Foreskin keratinocyte (primary cell): ENCODE measurements at places on chromosomes 6 and 20.

GRCh38 chr20:9417665-9418064, 96.7 kb upstream of the LAMP5 start:
- DNase-seq, result peak; percentile 61

DNA sequence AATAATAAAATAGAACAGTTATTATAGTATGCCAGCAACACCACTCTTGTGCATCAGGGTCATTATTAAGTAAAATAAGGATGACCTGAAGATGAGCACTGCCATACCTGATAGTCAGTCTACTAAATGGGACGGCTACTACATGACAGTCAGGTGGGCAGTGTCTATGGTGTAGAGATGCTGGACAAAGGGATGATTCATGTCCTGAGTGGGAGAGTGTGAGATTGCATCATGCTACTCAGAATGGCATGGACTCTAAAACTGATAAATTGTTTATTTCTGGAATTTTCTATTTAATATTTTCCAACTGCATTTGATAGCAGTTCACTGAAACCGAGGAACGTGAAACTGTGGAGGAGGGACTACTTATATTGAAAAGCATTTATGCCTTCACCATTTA, 38.8 kb downstream of the SNX9 start:
- DNase-seq, result no peak

GRCh38 chr20:2952766-2953165, 79.5 kb downstream of the PTPRA start:
- DNase-seq, result no peak

- DNase-seq, result no peak
These were observed 44.2 kb upstream of the CITED2 start for GRCh38 chr6:139418481-139419132.

- DNase-seq, result no peak
These were observed 456.8 kb upstream of the GJE1 start for GRCh38 chr6:141675957-141676356.

DNA sequence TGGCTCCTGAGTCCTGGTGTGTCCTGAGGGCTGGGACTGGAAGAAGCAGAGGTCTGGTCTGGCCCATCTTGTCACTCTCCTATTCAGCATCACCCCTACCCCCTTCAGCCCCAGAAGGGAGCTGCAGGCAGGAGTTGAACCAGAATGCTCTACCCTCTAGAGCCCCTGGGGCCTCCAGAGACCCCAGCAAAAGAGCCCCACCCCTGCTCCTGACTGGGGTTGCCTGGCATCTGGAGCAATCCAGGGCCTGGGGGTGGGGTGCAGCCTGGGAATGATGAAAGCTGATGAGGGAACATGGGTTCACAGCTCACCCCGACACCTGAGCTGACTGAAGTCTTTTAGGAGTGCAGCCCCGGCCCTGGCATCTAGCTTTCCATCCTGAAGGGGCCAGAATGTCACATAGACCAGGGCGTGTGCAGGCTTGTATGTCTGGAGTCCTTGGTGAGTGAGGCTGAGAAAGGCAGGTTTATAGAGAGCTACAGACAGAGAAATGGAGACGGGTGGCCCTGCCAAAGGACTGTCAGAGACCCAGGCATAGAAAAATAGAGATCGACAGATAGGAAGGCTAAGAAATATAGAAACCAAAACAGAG, 12.2 kb downstream of the FGD2 start:
- no peak for DNase-seq

DNA sequence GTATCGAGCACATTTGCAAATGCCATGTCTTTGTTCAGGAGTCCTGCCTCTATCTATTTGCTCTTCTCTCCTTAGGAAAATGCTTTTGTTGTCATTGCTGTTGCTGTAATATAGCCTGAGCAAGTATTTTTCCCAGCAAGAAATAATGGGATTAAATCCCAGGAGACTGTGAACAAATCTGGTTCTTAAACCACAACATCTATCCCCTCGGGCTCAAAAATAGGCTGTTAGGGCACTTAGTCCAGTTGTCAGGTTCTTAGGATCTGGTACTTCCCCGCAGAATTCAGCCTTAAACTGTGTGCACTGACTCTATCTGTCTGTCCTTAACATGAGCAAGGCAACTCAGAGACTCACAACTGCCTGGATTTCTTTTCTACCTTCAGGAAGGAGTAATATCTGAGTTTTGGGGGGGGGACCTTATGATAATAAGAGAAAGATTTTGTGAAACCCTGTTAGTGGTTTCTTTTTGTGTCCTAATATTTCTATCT, 437.5 kb downstream of the HTR1B start:
- DNase-seq, result no peak

GRCh38 chr6:51913265-51913664, 174.1 kb downstream of the PKHD1 start:
- no peak for DNase-seq

GRCh38 chr6:87815449-87815848, 113.4 kb upstream of the AKIRIN2 start:
- DNase-seq, result no peak

DNA sequence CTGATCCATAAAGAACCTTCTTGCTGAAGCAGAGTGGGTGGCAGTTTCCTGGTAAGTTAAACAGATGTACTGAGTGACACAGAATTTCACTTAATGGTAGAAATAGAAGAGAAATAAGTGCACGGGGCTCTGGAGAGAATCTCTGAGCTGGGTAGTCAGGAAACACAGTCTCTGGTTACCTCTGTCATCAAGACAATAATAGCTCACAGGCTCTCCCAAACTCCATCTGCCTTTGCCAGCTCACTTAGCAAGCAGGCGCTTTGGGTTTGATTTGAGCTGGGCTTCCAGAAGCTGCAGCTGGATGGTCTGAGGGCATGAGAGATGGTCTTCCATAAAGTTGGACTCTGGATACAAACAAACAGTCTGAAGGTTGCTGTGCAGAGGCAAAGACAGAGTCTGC, 39.6 kb upstream of the PRSS35 start:
- no peak for DNase-seq

- no peak for DNase-seq
These were observed 1.8 kb downstream of the SNPH start for GRCh38 chr20:1267809-1268374.

DNA sequence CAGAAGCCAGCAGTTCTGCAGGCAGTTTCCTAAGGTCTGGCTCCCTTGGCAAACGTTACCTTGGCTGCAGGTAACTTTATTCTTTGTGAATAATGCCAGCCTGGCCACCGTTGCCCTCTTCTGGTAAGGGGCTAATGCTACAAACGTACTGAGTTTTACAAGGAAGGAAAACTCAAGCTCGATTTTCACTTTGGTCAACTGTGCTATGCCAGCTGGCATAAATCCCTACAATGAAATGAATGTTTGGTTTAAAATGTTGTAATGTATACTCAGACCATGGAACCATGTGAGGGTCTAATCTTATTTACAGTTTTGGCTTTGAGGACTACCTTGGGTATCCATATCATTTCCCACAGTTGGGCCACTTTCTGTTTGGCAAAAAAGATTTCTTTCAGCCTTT, 101.4 kb downstream of the SLX4IP start:
- DNase-seq, result no peak

DNA sequence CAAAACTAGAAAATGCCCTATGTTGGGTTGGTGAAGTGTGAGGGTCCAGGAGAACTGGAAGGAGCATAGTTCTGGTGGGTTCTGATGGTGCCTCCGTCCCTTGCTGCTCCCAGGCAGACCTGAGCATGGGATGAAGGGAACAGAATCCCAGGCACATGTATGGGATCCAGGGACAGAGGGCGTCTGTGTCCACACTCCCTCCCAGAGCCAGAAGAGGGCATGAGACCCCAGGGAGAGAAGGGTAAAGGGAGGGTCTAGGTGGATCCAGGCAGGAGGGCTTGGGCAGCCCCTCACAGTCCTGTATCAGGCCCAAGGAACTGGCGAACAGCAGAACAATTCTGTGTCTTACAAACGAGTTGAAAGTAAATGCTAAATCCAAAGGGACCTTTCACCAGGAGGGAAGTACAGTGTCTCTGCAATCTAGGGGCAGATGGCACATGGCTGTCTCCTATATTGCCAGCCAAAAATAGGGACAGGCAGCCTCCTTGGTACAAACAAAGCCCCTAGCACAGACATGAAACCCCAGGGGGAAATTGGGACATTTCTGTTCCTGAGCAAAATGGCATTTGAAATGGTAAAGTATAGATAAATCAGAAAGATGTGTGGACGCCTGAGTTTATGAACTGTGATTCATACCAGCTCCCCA, 2.5 kb upstream of the BPIFA1 start:
- DNase-seq, result no peak

GRCh38 chr6:134351615-134352474, 33.9 kb upstream of the SGK1 start:
- DNase-seq, result no peak

- peak; percentile 97 for DNase-seq
These were observed 906.8 kb upstream of the CITED2 start for GRCh38 chr6:140281236-140281635.

- no peak for DNase-seq
These were observed 485.4 kb upstream of the MANEA start for GRCh38 chr6:95091823-95092436.

DNA sequence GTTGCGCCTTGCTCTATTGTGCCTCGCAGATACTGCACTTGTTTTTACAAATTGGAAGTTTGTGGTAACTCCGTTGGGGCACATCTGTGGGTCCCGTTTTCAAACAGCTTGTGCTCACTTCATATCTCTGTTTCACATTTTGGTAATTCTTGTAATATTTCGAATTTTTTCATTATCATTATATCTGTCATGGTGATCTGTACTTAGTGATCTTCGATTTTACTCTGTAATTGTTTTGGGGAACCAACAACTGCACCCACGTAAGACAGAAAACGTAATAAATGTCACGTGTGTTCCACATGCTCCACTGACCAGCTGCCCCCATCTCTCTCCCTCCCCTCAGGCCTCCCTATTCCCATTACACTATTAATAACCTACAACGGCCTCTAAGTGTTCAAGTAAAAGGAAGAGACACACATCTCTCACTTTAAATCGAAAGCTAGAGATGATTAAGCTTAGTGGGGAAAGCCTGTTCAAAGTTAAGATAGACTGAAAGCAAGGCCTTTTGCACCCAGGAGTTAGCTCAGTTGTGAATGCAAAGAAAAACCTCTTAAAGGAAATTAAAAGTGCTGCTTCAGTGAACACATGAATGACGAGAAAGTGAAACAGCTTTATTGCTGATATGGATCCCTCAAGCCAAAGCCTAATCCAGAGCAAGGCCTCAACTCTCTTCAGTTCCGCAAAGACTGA, 26.9 kb downstream of the TTLL2 start:
- no peak for DNase-seq

- no peak for DNase-seq
These were observed 166.4 kb downstream of the ADAT2 start for GRCh38 chr6:143283887-143284645.

DNA sequence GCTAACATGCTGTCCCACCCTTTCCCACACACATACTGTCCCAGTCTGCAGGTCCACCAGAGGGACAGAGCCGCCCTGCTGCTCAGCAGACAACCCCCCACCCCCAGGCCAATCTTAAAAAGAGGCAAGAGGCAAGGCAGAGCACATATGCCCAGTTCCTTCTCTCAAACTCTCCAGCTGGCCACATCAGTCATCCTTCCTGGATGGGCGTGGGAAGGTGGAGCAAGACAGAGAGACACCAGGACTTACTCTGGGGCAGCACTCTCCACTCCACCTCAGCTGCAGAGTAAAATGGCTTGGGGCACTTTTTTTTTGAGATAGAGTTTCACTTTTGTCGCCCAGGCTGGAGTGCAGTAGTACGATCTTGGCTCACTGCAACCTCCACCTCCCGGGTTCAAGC, 10.8 kb downstream of the MOCS3 start:
- DNase-seq, result no peak

DNA sequence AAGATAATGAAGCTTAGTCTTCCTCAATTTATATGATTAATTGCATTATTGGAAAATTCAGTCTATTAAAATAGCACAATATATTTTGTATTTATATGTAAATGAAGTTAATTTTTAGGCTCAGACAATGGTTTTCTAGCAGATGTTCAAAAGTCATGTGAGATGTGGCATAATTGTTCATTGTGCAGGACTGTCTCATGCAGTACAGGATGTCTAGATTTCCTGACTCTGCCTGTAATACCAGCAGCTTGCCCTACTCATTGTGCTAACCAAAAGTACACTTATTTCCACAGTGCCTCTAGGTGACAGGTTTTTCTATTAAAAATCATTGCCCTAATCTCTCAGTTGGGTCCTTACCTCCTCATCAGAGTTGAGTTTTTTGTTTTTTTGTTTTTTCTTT, 12.4 kb downstream of the RALGAPB start:
- no peak for DNase-seq

- DNase-seq, result peak; percentile 58
These were observed 56.2 kb upstream of the NHSL1 start for GRCh38 chr6:138555421-138555988.

DNA sequence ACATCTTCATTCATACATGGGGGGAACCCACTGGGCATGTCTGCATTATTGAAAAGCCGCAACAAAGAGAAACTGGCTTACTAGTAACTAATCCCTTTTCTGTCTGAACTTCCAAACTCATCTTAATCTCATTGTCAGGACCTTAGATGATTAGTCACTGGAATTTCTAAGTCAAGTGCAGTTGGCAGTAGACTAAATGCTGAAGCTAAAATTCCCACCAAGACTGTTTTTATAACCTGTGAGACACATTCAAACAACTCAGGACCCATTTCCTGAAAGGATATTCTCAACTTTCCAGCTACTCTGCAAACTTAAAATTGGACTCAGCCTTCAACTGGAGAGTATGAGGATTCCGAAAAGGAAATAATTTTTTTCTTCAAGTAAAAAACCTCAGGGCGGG, 94.8 kb upstream of the SCAF8 start:
- DNase-seq, result no peak

GRCh38 chr6:52330470-52330869, 31.5 kb upstream of the PAQR8 start:
- DNase-seq, result peak; percentile 27

GRCh38 chr6:10740061-10740460, 7.5 kb upstream of the TMEM14B start:
- no peak for DNase-seq

- DNase-seq, result peak; percentile 88
These were observed 16.3 kb downstream of the LRRC1 start for GRCh38 chr6:53811082-53811481.

- no peak for DNase-seq
These were observed 105.8 kb upstream of the RUNX2 start for GRCh38 chr6:45222380-45222779.
